ENCODE measurements at places on chromosomes 5 and 9.

DNA sequence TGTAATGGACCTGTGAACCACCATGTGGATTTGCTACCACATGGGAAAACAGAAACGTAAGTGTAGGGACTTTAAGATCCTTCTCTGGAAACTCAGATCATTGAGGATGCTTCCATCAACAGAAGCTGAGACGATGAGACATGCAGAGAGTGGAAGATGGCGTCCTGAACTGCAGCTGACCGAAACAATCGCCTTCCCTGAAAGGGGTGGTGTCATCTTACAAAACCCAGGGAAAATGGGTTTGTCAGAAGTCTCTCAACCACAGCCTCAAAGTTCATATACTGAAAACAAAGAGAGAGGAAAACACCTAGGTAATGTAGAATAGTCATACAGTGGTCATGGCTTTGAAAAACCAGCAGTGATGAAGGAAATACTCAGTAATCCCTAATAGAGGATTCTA lies 6.6 kb upstream of the PTPN3 start:
- no peak for DNase-seq

DNA sequence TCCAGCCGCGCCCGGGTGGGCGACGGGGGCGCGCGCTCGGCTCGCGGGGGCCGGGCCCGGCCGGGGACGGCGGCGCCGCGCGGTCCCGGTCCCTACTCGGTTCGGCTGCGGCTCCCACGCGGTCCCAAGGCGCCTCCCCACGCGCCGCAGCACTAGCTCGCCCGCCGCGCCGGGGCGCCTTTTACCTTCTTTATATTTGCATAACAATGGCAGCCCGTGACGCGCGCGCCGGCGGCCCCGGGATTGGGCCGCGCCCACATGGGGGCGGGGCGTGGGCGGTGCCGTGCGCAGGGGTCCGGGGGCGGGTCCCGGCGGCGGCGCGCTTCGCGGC lies at the start of gene NRARP:
TSS of gene NRARP (minus strand) at position 154 of the 331 bp plus-strand sequence. CDS start 343 bp downstream, outside the sequence.
- peak; percentile 94 for DNase-seq

DNA sequence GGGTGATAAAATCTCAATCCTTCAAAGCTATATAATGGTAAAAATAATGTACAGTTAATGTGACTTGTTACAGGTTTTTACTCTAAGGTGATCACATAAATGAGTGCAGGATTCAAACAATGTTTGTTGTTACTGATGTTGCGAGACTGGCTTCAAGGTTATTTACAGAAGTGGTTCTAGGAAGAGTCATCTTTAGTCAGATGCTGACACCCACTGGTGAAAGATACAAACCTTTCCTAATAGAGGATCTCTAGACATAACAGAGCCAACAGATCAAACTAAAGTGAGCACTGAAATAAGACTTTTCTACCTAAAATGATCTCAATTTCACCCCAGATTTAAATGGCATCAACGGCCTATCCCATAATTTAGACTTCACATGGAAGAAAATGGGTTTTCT lies 20.2 kb downstream of the ARSB start:
- DNase-seq, result no peak

DNA sequence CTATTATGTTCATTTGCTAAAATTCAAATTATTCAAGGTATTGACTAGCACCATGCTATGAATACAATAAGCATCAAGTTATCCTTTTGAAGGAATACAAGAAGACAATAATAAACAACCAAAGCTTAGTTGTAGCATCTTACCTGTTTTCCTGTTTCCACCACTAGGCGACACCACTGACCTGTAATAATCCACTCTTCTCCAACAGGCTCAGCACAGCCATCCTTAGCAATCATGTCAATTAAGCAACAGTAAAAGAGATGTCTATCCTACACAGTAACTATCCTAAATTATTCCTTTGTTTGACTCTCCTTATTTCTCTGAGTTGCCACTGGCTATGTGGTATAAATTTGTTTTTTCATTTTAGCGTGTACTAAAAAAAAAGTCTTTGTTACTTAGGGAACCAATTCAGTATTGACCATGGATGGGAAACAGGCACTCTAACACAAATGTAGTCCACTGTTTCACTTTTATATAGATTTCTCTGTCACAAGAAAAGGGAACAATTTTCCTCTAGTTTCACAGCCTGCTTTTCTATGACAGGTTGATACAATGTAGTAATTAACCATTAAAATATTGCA lies 46.2 kb downstream of the PCA3 start:
- no peak for DNase-seq

Measured in suprapubic skin (tissue), 4 donors.